ENCODE measurements at places on chromosomes 16 and 17. TPM values are rescaled to one million over a fixed set of nuclear protein-coding genes. Genes with fewer than 3 reads are reported as not detected.

Gene IL34
- 0.60 TPM for total RNA-seq

Gene NOTUM
- 0.05 TPM for total RNA-seq

Gene ATP2C2
- not detected for total RNA-seq

Gene COTL1
- 100 TPM for total RNA-seq

Gene TMEM94
- total RNA-seq: 17.2 TPM

DNA sequence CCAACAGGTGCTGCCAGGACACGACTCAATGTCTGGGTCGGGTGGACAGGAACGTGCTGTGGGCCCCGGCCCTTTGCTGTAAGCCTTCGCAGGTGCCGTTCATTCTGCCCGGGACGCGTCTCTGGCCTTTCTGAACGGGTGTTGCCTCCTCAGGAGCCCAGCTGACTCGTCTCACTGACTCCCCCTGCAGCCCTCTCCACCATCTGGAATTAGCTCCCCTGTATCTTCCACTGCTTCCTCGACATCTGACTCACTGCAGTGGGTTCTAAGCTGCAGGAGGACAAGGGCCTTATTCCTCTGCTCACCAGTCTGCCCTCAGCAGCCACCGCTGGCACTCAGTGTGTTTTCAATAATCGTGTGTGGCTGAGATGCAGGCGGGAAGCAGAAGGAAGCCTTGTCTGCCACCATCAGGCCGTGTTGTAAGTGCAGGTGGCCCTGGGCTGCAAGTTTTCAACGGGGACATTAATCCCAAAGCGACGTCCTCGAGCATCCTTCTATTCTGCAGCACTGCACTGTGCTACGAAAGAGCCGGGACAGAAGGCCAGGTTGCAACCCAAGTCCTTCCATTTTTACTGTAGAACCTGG lies 256.2 kb downstream of the FOXL1 start:
- DNase-seq: peak; percentile 6

DNA sequence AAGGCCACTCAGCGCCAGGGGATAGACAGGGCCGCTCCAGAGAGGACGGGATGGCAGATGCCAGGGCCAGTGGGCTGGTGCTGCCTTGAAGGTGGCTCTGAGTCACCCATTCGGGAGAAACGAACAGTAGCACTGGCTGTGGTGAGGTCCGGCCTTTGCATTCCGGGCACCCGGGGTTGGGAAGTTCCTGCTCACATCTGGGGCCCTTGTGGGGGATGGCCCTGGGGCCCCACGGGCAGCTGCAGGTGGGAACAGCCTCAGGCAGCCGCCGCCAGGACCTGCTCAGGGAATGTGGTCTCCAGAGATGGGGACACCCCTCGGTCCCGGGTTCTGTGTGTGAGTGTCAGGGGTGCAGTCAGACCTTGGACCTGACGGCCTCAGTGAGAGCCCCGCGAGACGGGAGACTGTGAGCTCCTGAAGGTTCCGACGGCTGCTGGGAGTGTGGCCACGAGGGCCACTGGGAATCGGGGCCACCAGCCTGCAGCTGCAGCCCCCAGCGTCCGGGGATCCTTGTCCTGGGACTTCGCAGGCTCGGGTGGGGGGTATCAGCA lies 1.4 kb downstream of the CBFA2T3 start:
- no peak for DNase-seq

- DNase-seq: no peak
Measured at GRCh38 chr16:57301126-57301817, 16.8 kb upstream of the PLLP start.

- DNase-seq: peak; percentile 44
Measured at GRCh38 chr16:71746442-71747046, 22.0 kb upstream of the PHLPP2 start.

DNA sequence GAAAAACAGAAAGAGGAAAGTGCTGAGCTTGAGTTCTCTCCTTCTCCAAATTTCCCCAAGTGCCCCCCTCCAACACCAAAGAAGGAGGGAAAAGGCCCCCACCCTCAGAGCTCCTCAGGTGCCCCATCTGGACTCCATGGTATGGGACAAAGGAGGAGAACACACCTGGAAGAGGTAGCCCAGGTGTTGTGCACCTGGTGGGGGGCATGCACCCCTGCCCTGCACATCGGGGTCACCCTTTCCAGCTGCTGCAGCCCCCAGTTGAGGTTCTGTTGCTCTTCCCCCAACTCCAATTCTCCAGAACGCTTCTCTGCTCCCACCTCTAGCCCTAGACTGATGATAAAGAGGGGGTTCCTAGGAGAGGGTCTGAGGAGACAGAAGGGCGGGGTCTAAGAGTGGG lies 3.0 kb upstream of the COL1A1 start:
- no peak for DNase-seq

DNA sequence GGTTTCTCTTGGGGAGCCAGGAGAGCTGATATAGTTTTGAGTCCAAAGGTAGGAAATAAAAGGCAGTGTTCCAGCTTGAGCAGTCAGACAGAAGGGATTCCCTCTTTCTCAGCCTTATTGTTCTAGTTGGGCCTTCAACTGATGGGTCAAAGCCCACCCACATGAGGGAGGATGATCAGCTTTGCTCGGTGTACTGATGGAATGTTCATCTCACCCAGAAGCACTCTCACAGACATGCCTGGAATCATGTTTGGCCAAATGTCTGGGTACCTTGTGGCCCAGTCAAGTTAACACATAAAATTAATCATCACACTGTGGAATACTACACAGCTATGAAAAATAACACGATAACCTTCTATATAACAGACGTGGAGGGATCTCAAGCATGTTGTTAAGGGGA lies 23.1 kb upstream of the KCNG4 start:
- no peak for DNase-seq

DNA sequence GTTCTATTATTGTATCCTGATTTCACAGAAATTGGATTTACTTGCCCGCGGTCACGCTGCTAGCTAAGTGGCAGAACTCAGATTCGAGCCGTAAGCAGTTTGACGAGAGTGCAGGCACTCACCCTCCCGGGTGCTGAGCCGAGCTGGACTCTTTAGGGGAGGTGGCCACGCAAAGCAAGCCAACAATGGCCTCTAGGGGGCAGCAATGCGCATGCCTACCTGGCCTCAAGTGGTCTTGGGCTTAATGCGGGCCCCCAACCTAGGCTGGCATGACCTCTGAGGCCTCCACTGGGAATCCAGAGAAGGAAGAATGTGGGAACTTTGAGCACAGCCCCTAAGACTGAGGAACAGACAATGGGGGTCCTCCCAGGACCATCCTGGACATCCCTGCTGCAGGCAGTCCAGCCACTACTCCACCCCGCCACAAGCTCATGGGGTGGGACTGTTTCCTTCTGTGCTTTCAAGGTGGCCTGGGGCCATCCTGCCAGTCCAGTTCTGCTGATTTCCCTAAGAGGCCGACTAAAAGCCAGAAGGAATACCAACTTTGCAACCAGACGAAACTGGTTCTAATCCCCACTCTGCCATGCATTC lies 276.5 kb downstream of the XYLT1 start:
- no peak for DNase-seq

DNA sequence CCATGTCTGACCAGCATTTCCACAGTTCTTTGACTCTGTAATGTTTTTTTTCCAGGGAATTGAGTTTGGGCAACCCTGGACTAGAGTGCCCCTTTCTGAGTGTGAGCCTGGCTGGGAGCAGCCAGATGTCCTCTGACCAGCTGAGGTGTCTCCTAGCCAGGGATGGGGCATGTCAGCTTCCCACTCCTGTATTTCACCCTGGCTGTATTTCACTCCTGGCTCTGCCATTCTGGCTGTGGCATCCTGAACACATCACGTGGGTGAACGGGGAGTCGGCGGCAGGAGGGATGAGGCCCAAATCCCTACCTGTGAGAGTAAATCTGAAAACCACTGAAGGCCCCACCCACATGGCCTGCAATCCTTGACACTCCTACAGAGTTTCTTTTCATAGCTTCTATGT lies 31.3 kb downstream of the KDM8 start:
- no peak for DNase-seq

DNA sequence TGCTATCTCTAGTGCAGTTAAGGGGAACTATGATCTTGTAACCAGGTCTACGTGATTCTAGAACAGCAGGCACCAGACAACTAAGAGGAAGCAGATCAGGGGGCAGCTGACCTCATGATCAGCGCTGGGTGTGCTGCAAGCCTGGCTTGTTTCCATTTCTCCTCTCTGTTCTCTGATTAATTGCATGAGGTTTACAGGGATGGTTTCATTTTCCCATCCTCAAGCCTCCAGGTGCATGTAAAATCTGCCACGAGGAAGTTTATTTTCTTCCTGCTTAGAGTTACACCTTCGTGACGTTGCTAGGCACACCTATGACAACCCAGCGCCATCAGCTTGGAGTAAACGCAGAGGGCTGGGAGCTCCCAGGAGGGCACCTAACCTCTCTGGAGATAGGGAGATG lies 4.3 kb upstream of the NUPR1 start:
- peak; percentile 61 for DNase-seq

Data from renal cortical epithelial cell (primary cell).